Neural cell (in vitro differentiated cells): ENCODE measurements at places on chromosomes 7 and 10. TPM values are rescaled to one million over a fixed set of nuclear protein-coding genes. Genes with fewer than 3 reads are reported as not detected.

Gene RTKN2
- 4.5 and 4.7 TPM in 2 replicates for polyA plus RNA-seq

Gene SUN1
- polyA plus RNA-seq, result 309 and 418 TPM in 2 replicates

Gene PRSS2
- not detected in 2 replicates for polyA plus RNA-seq

Gene TDRD1
- polyA plus RNA-seq, result not detected in 2 replicates

Gene USP6NL
- 36.0 and 39.9 TPM in 2 replicates for polyA plus RNA-seq

Gene ADIRF
- polyA plus RNA-seq, result not detected in 2 replicates

Gene UCN3
- not detected in 2 replicates for polyA plus RNA-seq

Gene RBP3
- polyA plus RNA-seq, result not detected in 2 replicates

Gene ACTA2
- polyA plus RNA-seq, result 0.53 and 1.2 TPM in 2 replicates

Gene HOXA3
- polyA plus RNA-seq, result not detected in 2 replicates

Gene CTBP2
- 59.5 and 67.6 TPM in 2 replicates for polyA plus RNA-seq

Gene HYAL4
- polyA plus RNA-seq, result 0.64 TPM in 1 of 2 replicates, not detected in the other
